Glutamatergic neuron (in vitro differentiated cells): ENCODE measurements at places on chromosomes 11 and 22. TPM values are rescaled to one million over a fixed set of nuclear protein-coding genes. Genes with fewer than 3 reads are reported as not detected.

GRCh38 chr11:39724404-39724803, 1735.0 kb downstream of the LRRC4C start:
- no peak for DNase-seq
- no peaks in the 10 kb centered on the region for H3K27me3 ChIP-seq
- no peak overlapping the region for H3K27ac ChIP-seq
- no peaks in the 10 kb centered on the region for H3K4me1 ChIP-seq
- H3K36me3 ChIP-seq, result no peaks in the 10 kb centered on the region
- H3K4me3 ChIP-seq, result no peak overlapping the region

DNA sequence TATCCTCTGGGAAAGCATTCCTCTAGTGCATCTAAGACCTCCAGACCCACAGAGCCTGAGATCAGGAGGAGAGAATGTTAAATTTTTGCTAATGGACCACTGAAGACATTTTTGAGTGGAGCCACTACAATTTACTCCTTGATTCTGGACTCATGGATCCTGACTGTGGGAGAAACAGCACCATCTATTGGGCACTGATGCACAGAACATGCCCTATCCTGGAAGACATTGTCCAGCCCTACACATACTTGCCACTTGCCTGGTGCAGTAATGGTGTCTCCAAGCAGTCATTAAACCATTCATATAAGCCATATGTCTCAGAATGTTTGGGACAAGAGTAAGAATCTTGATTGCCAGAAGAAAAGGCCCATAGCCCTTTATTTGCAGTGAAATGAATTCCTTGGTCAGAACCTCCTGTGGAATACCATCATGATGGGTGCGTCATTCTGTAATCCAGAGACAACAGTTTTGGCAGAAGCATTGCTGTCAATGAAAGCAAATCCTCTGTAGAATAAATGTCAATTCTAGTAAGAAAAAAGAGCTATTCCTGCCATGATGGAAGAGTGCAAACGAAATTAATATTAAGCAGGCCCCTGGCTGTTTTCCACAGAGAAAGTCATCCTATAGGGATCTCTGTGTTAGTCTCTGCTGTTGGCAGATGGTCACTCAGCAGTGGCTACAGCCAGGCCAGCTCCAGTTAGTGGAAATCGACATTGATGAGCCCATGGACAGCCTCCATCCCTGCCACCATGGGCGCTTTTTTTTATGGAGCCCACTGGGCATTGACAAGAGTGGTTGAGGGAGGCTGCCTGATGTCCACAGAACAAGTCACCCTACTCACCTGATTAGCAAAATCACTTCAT, 43.5 kb downstream of the GGTLC2 start:
- DNase-seq, result peak; percentile 52
- H3K4me1 ChIP-seq, result peaks cover 6% of the 10 kb centered on the region
- no peaks in the 10 kb centered on the region for H3K36me3 ChIP-seq

Gene BBOX1
- total RNA-seq, result not detected

Gene CCDC134
- total RNA-seq, result 9.4 TPM

DNA sequence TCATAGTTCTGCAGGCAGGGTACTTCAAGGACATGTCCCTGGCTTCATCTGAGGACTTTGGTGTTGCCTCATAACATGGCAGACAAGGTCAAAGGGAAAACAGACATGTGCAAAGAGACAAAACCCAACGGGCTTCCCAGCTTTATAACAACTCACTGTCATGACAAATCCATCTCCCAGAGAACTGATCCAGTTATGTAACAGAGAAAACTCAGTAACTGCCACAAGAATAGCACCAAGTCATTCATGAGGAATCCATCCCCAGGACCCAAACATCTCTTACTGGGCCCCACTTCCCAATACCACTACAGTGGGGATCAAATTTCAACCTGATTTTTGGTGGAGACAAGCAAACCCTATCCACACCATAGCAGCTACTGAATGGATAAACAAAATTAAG, 13.0 kb downstream of the OR52N4 start:
- no peaks in the 10 kb centered on the region for H3K4me1 ChIP-seq
- H3K4me3 ChIP-seq, result no peak overlapping the region
- no peaks in the 10 kb centered on the region for H3K27me3 ChIP-seq
- H3K27ac ChIP-seq, result no peak overlapping the region

DNA sequence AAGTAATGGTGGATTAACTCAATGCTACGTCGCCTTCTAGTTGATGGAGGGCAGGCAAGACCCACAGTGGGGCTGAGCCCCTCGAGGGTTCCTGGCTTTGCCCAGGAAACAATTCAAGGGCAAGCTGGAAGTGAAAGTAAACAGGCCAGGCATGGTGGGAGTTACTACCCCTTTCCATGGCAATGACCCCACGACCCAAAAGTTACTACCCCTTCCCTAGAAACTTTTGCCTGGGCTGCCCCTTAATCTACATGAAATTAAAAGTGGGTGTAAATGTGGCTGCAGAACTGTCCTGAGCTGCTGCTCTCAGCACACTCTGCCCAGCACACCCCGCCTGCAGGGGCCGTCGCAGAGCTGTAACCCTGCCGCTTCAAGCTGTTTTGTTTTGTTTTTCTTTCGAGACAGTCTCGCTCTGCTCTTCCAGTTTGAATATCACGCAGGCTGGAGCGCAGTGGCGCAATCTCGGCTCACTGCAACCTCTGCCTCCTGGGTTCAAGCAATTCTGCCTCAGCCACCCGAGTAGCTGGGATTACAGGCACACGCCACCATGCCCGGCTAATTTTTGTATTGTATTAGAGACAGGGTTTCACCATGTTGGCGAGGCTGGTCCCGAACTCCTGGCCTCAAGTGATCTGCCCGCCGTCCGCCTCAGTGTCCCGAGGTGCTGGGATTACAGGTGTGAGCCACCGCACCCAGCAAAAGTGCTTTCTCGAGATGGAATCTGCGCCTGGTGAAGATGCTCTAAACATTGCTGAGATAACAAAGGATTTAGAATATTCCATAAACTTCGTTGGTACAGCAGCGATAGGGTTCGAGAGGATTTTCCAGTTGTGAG, 5.9 kb upstream of the RNH1 start:
- peaks cover 31% of the 10 kb centered on the region for H3K36me3 ChIP-seq
- H3K27me3 ChIP-seq, result peaks cover 10% of the 10 kb centered on the region
- DNase-seq, result no peak
- H3K4me1 ChIP-seq, result peaks cover 2% of the 10 kb centered on the region
- H3K4me3 ChIP-seq, result peak overlapping the region; percentile 15

Gene TIMP3
- total RNA-seq, result 15.2 TPM

Gene APOL1
- total RNA-seq, result not detected

Gene OR8B12
- total RNA-seq, result not detected

GRCh38 chr11:102600666-102601065, 24.5 kb downstream of the MMP20 start:
- no peaks in the 10 kb centered on the region for H3K4me1 ChIP-seq
- no peak overlapping the region for H3K4me3 ChIP-seq
- DNase-seq, result no peak
- no peak overlapping the region for H3K27ac ChIP-seq

GRCh38 chr11:88402784-88403183, 65.2 kb upstream of the CTSC start:
- DNase-seq, result no peak
- no peaks in the 10 kb centered on the region for H3K4me1 ChIP-seq
- no peak overlapping the region for H3K27ac ChIP-seq
- no peaks in the 10 kb centered on the region for H3K27me3 ChIP-seq
- no peak overlapping the region for H3K4me3 ChIP-seq

GRCh38 chr11:115202074-115202473, 302.1 kb downstream of the CADM1 start:
- peaks cover 11% of the 10 kb centered on the region for H3K36me3 ChIP-seq
- H3K27me3 ChIP-seq, result peaks cover 20% of the 10 kb centered on the region
- DNase-seq, result no peak
- H3K4me1 ChIP-seq, result peaks cover 23% of the 10 kb centered on the region
- H3K27ac ChIP-seq, result no peak overlapping the region

Gene BIK
- 17.3 TPM for total RNA-seq

- DNase-seq, result no peak
- H3K4me3 ChIP-seq, result no peak overlapping the region
- H3K27me3 ChIP-seq, result no peaks in the 10 kb centered on the region
- H3K27ac ChIP-seq, result no peak overlapping the region
- H3K4me1 ChIP-seq, result no peaks in the 10 kb centered on the region
- H3K36me3 ChIP-seq, result no peaks in the 10 kb centered on the region
Measured at GRCh38 chr22:40908895-40909294, 42.3 kb upstream of the RBX1 start.

Gene H19
- total RNA-seq, result 46.9 TPM

DNA sequence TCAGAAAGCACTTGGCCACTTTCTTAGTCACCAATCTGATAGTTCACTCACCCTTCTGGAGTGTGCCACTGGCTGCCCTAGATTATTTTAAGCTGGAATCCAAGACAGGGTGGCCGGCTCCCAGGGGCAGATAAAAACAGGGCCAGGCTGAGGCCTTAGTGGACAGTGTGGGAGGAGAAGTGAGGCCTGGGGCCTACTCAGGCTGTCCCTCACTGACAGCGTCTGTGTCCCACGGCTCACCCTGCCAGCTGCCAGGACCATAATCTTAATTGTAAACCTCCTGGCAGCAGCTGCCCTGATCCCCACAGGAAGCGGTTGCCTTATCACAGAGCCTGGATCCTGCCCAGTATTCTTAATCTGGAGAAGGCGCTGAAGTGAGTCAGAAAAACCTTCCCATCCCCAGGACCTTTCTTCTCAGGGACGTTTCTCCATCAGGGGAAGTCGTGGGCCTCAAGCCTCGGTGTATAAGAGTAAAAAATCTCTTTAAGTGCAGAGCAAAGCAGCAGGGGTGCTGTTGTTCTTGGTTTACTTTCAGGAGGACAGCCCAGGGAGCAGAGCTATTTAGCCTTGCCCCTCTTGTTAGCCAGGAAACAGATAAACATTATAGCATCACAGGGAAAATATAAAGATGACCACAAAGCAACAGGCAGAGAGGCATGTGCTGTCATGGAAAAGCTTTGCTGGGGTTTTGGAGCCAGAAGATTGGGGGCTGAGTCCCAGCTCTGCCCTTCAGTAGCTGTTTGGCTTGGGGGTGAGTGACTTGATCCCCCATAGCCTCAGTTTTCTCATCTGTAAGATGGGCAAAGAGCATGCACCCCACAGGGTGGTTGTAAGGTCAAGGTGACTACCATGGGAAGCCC, 39.6 kb downstream of the TSPAN18 start:
- DNase-seq, result no peak
- H3K4me3 ChIP-seq, result no peak overlapping the region
- peaks cover 3% of the 10 kb centered on the region for H3K27me3 ChIP-seq

Gene CCDC87
- 0.51 TPM for total RNA-seq

- H3K27me3 ChIP-seq, result peaks cover 6% of the 10 kb centered on the region
- H3K27ac ChIP-seq, result no peak overlapping the region
- DNase-seq, result no peak
- H3K36me3 ChIP-seq, result peaks cover under 1% of the 10 kb centered on the region
Measured at GRCh38 chr11:2463766-2464277, 19.0 kb downstream of the KCNQ1 start.

- H3K4me1 ChIP-seq, result peaks cover 7% of the 10 kb centered on the region
- DNase-seq, result no peak
- peaks cover 2% of the 10 kb centered on the region for H3K27me3 ChIP-seq
Measured at GRCh38 chr11:45518141-45518832, 147.1 kb downstream of the CHST1 start.

DNA sequence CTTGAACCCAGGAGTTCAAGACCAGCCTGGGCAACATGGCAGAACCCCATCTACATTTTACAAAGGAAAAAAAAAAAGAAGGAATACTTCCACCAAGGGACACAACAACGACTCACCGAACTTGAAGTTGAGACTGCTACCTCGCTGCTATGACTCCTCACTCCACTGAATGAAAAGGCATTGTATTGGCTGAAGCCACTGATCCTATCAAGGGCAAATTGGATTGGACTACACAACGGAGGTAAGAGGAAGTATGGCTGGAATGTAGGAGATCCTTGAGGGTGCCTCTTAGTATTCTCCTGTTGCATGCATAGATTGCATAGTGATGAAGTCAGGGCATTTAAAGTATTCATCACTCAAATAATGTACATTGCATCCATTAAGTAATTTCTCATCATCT, 97.9 kb downstream of the CWF19L2 start:
- DNase-seq, result no peak
- no peak overlapping the region for H3K27ac ChIP-seq
- H3K27me3 ChIP-seq, result peaks cover 4% of the 10 kb centered on the region
- peaks cover 9% of the 10 kb centered on the region for H3K36me3 ChIP-seq

GRCh38 chr11:75272391-75272790, 31.8 kb downstream of the TPBGL start:
- no peak overlapping the region for H3K27ac ChIP-seq
- H3K36me3 ChIP-seq, result no peaks in the 10 kb centered on the region
- no peak for DNase-seq
- H3K4me3 ChIP-seq, result no peak overlapping the region
- H3K27me3 ChIP-seq, result no peaks in the 10 kb centered on the region

Gene APOA5
- total RNA-seq, result not detected

Gene CLDN25
- not detected for total RNA-seq

Gene MAJIN
- total RNA-seq, result not detected

Gene CASP5
- not detected for total RNA-seq

GRCh38 chr11:83785942-83786341, 499.8 kb upstream of the CCDC90B start:
- DNase-seq, result no peak
- no peaks in the 10 kb centered on the region for H3K27me3 ChIP-seq
- H3K27ac ChIP-seq, result no peak overlapping the region
- H3K4me1 ChIP-seq, result no peaks in the 10 kb centered on the region
- no peaks in the 10 kb centered on the region for H3K36me3 ChIP-seq

DNA sequence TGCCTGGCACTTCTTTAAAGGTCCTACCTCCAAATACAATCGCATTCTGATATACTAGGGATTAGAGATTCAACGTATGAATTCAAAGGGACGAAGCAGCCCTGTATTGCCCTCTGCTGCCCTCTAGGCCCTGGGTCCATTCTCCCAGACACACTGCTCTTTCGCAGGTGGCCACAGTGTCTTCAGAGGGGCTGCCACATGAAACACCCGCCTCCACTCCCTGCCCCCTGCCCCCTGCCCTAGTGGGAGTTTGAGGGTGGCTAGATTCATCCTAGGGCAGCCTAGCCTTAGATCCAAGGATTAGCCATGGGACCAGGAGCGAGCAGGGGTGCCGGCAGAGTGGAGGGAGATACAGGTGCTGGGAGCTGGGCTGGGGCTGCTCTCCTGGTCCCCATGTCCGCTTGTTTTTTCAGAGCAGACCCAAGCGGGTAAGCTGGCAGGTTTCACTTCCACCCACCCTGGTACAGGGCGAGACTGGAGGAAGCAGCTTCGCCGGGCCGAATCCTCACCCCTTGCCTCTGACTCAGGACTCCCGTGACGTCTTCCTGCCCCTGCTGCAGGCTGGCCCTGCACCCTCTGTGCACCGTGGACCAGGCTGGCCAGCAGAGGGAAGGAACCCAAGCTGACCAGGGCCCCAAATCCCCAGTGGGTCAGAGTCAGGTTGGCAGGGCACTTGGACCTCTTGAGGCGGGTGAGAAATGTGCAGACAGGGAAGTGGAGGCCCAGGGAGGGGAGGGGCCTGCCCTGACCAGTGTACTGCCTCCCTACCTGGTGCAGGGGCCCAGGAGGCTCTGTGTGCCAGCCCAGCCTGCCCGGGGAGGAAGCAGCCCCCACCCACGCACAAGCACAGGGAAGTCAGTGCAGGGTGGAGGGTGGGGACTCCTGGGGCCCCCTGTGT, 28.4 kb upstream of the HMOX1 start:
- H3K36me3 ChIP-seq, result no peaks in the 10 kb centered on the region
- no peak overlapping the region for H3K4me3 ChIP-seq
- H3K4me1 ChIP-seq, result peaks cover 15% of the 10 kb centered on the region
- H3K27ac ChIP-seq, result no peak overlapping the region

- H3K27me3 ChIP-seq, result peaks cover 16% of the 10 kb centered on the region
- H3K36me3 ChIP-seq, result no peaks in the 10 kb centered on the region
- DNase-seq, result no peak
- no peak overlapping the region for H3K27ac ChIP-seq
- no peaks in the 10 kb centered on the region for H3K4me1 ChIP-seq
- H3K4me3 ChIP-seq, result no peak overlapping the region
Measured at GRCh38 chr22:22912135-22912987, 24.7 kb downstream of the IGLL5 start.
